Spinal cord (tissue), 10 donors: ENCODE measurements at places on chromosomes 1 and 21. TPM values are rescaled to one million over a fixed set of nuclear protein-coding genes. Genes with fewer than 3 reads are reported as not detected.

- no peak for DNase-seq
These were observed 28.9 kb upstream of the ACTN2 start for GRCh38 chr1:236657398-236657797.

DNA sequence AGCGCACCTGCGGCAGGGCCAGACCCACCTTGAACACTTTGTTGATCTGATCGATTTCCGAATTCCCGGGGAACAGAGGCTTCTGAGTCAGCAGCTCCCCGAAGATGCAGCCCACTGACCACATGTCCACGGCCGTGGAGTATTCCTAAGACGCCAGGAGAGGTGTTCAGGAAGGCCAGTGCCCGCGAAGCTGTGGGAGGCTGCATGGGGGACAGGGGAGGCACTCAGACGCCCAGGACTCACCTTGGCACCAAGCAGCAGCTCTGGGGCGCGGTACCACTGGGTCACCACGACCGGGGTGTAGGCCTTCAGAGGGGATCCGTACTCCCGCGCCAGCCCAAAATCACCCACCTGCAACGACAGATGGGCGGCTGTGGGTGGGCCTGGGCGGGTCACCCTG is 11.2 kb upstream of the SLC35E2B start:
- no peak for DNase-seq

GRCh38 chr1:241600496-241600901 is 39.7 kb downstream of the CHML start:
- DNase-seq = no peak

- no peak for DNase-seq
These were observed 451.0 kb upstream of the RGS18 start for GRCh38 chr1:191707288-191707687.

- no peak for DNase-seq
These were observed 64.9 kb downstream of the TAS1R2 start for GRCh38 chr1:18794561-18794960.

GRCh38 chr21:44295163-44295573 is 4.7 kb upstream of the PFKL start:
- no peak for DNase-seq

GRCh38 chr1:155648207-155649147 is 38.5 kb downstream of the MSTO1 start:
- DNase-seq = peak; percentile 72

GRCh38 chr1:109776206-109776835 is 12.6 kb upstream of the EPS8L3 start:
- no peak for DNase-seq

GRCh38 chr1:20719261-20719660 is 1.5 kb upstream of the KIF17 start:
- no peak for DNase-seq

Gene OR2G6
- polyA plus RNA-seq = 0.06 TPM

Gene AMY2B
- polyA plus RNA-seq = 21.3 TPM

Gene FDPS
- 239 TPM for polyA plus RNA-seq

Gene PRRC2C
- polyA plus RNA-seq = 84.6 TPM

Gene MSH4
- polyA plus RNA-seq = 0.49 TPM

Gene MIS18A
- polyA plus RNA-seq = 11.0 TPM
